ENCODE measurements at places on chromosomes 11 and 22.

- DNase-seq, result no peak
Observed at GRCh38 chr22:37703906-37704305, 7.1 kb downstream of the TRIOBP start.

DNA sequence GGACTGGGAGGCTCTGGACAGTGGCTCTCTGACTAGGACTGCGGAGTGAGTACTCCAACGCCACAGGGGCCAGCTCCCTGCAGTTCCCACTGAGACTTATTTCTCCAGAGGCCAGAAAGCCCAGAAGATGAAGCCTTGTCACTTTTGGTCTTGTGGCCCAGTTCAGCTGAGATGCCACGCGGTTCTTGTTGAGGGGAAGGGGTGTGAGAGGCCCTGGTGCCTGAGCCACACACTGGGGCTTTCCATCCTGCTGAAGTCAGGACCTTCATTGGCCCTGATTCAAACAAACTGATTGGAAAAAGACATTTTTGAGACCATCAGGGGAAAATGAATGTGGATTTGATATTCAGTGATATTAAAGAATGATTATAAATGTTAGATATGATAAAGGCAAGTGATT is 73.6 kb downstream of the UBASH3B start:
- no peak for DNase-seq

- DNase-seq, result no peak
Observed at GRCh38 chr11:2578929-2579270, 120.9 kb downstream of the KCNQ1OT1 start.

- no peak for DNase-seq
Observed at GRCh38 chr11:71342951-71343827, 90.8 kb upstream of the SHANK2 start.

- DNase-seq, result no peak
Observed at GRCh38 chr11:113567097-113567496, 91.9 kb upstream of the DRD2 start.

DNA sequence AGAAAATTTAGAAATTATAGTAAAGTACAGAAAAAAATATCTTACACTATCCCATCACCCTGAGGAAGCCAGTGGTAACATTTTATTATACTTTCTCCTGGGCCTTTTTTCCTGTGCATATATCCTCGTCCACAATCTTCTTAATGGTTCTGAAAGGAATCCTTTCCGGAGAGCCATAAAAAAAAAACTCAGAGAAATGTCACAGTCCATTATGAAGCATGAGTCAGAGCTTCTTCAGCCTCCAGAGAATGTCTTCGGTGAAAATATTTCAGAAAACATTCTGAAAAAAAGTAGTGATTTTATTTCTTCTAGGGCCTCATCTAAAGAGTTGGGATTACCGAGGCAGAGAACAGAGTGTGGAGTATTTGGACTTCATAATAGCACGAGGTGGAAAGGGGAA is 163.4 kb downstream of the INSC start:
- no peak for DNase-seq

- DNase-seq, result no peak
Observed at GRCh38 chr11:12998336-12998735, 10.8 kb upstream of the RASSF10 start.

GRCh38 chr11:43969543-43969942 is 27.1 kb downstream of the C11orf96 start:
- DNase-seq, result no peak

DNA sequence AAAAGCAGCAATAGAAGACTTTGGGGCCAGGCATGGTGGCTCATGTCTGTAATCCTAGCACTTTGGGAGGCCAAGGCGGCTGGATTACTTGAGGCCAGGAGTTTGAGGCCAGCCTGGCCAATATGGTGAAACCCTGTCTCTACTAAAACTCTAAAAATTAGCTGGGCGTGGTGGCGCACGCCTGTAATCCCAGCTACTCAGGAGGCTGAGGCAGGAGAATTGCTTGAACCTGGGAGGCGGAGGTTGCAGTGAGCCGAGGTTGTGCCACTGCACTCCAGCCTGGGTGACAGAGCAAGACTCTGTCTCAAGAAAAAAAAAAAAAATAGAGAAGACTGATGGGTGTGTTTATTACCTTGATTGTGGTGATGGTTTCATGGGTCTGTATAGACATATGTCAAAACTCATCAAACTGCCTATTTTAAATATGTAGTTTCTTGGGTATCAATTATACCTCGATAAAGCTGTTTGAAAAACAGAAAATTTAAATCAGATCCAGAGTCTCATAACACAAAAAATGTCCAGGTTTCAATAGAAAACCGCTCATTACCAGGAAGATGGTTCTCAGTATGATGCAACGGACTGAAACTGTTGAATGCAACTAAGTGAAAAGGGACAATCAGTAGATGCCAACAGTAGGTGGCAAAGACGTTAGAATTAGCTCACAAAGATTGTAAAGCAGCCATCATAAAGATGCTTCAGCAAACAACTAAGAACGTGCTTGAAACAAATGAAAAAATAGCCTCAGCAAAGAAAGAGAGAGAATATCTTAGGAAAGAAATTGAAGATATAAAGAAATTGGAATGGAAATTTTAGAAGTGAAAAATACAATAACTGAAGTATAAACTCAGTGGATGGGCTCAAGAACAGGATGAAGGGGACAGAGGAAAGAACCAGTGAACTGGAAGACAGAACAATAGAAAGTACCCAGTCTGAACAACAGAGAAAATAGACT is 33.1 kb upstream of the SEPTIN5 start:
- no peak for DNase-seq

DNA sequence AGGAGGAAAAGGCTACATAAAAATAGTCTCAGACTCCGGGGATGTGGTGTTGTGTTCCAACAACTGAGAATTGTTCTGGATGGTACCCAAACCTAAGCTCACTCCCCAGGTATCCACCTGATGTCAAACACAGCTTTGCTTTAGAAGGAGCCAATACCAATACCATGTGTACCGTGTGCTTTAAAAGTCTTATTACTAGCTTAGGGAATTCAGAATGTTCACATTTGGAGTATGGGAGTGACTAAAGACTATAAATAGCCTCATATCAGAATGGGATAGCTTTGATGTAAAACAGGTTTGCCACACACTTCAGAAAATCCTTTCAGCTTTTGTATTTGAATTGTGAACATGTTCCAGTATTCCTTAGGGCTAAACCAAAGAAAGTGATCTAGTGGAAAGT is 248.7 kb upstream of the ARHGAP42 start:
- DNase-seq, result no peak

DNA sequence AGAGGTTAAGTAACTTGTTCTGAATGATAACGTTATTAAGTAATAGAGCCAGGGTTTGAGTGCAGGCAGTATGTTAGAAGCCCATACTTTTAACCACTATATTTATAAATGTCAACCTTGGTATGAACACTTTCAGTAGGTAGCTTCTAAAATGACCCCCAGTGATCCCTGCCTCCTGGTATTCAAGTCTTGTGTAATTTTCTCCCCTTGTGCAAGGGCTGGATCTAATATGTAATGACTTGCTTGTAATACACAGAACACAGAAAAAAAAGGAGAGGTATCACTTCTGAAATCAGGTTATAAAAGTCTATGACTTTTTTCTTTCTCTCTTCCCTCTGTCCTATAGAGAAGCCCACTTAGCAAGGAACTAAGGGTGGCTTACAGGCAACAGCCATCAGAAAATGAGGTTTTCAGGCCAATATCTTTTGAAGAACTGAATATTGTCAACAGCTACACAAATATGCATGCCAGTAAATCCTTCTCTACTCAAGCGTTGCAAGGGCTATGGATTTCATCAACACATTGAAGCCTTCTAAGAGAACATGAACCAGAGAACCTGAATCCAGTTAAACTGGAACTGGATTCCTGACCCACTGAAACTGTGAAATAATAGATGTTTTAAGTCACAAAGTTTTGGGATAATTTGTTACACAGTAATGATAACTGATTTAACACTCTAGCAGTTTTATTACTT is 712.3 kb downstream of the METTL15 start:
- no peak for DNase-seq

DNA sequence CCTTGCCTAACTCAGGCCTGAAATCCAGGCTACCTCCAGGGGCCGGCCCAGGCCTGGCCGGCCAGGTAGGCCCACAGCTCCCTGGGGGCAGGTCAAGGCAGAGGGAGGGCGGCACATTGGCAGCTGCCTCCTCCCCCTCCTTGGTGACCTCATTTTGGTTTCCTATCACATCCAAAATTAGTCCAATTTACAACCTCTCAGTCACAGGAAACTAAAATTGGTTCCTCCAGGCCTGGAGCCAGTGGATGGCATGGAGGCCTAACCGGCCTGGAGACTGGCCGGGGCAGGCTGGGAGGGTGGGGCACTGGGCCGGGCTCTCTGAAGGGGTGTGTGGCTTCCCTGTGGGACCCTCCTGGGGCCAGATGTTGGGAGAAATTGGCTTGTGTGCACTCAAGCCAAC is 35.9 kb downstream of the LRRC10B start:
- no peak for DNase-seq

GRCh38 chr11:131428853-131429252 is 58.4 kb downstream of the NTM start:
- no peak for DNase-seq

GRCh38 chr22:42939941-42940653 is 74.9 kb downstream of the PACSIN2 start:
- no peak for DNase-seq

DNA sequence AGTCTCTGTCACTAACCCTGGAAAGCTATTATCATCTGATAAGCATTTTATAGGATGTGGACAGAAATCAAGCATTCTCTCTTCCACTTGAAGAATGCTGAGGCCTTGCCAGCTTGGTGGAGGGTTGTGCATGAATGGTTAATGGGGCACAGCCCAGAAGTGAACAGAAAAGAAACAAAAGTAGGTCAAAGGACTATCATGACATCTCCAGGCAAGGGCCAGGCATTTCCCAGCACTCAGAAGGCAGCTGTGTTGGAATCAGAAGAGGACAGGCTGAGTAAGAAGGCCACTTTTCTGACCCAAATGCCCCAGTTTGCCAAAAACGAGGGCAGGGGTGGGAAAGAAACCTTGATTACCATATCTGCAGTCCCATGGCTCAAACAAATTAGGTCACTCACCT is 12.4 kb downstream of the TENM4 start:
- no peak for DNase-seq

DNA sequence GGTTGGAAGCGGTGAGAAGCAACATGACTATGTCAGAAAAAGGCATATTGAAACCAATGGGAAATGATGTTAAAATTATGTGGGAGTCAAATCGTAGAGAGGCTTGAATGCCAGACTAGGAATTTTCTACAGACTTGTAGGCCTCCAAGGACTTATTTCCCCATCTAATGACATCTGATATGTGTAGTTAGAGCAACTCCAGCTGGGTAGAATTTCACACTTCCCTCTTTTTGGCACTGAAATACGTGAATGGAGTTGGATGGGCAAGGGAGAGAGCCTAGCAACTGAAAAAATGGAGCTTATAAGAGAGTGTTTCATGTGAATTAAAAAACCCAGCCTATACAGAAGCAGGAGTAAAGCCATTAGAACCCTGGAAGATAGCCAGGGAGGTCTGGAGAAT is 304.2 kb downstream of the INSC start:
- no peak for DNase-seq

DNA sequence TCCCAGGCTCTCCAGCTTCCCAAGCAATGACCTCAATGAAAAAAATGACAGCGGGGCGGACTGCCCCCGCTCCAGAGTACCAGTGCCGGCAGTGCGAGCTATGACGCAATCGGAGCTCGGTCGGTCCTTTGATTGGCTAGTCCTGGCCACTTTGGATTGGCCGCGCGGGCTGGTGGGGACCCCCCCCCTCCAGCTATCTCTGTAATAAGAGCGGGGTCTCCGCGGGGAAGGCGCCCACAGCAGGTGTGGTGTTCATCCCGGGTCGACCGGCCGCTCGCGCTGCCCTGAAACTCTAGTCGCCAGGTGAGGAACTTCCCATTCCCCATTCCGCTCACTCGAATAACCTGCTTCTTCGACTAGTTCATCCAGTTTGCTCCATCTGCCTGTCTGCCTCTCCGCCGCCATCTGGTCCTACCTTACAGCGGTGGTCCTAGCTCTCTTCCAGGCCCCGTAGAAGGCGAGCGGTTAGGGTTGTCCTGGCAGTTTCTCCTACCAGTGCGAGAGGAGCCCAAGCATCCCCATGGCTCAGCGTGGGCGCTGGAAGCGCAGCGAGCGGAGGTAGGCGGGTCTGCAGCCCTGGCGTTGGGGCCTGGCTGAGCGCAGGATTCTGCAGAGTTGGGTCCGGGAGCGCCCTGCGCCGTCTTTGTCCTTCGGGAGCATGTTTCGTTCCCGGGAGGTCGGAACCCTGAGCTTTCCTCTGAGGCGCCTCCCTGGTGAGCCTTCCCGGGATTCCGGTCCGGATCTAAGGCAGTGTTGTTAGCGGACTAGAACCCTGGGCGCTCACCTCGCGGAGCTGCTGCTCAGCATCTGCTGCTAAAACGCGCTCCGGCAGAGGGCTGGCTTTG is at the start of gene CALCB:
Gene CALCB (plus strand): TSS at position 233 of the 845 bp plus-strand sequence. CDS start 1,126 bp downstream, outside the sequence.
- no peak for DNase-seq

DNA sequence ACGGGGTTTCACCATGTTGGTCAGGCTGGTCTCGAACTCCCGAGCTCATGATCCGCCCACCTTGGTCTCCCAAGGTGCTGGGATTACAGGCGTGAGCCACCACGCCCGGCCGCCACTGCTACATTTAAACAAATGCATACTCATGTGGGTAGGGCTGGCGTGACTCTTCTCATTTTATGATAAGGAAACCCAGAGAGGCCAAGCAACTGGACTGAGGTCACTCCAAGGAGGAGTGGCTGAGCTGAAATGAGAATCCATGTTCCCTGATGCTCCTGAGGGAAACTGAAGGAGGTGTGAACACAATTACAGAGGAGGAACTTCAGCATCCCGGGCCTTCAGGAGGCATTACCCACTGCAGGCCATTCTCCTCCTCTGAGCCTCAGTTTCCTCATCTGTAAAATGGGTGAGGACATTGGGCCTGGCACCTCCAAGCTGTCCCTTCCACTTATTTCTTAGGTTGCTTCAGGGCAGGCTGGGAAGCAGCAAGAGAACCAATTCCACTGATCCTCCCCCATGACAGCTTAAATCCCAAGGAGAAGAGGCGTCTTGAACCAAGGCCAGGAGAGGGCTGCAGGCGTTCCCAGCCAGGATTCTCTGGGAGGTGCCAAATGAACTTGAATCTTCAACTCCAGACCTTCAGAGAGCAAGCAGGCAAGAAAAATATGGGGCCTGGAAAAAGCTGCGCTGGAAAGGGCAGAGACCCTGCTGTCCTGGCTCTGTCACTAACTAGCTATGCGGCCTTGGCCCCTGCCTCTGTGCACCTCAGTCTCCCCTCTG is 2.9 kb downstream of the TST start:
- DNase-seq, result no peak

GRCh38 chr11:83159902-83160865 is 3.3 kb downstream of the PCF11 start:
- DNase-seq, result no peak

DNA sequence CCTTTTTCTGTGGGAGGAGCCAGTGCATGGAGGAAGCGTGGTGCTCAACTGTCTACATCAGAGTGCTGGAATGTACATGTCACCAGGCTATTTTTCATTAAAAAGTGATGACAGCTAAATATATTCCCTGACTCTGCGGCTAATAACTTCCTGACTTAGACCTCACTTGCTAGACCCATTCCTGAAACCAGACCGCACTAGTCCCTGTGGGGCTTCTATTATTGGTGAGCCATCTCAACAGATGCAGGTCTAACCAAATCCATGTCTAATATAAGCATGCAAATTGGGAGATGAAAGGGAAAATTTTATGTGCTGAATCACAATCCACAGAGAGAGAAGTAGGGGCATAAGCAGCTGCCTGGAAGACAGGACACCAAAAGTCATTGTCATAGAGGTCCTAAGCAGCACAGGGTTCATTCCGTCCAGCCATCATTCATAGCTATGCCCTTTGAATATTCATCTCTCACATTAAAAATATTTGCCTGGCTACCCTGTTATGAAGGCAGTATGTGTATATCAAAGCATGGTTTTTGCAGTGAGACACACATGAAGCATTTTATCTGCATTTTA is 110.9 kb upstream of the BLID start:
- DNase-seq, result no peak

All from T-helper 2 cell (primary cell).